ENCODE measurements at places on chromosomes 13 and 19.

- no peak for DNase-seq
These were observed 751 bp upstream of the NTN5 start for GRCh38 chr19:48673436-48674100.

GRCh38 chr19:10471909-10472308, 31.2 kb downstream of the KEAP1 start:
- no peak for DNase-seq

GRCh38 chr13:89294115-89294867, 1623.1 kb downstream of the SLITRK5 start:
- DNase-seq, result no peak

DNA sequence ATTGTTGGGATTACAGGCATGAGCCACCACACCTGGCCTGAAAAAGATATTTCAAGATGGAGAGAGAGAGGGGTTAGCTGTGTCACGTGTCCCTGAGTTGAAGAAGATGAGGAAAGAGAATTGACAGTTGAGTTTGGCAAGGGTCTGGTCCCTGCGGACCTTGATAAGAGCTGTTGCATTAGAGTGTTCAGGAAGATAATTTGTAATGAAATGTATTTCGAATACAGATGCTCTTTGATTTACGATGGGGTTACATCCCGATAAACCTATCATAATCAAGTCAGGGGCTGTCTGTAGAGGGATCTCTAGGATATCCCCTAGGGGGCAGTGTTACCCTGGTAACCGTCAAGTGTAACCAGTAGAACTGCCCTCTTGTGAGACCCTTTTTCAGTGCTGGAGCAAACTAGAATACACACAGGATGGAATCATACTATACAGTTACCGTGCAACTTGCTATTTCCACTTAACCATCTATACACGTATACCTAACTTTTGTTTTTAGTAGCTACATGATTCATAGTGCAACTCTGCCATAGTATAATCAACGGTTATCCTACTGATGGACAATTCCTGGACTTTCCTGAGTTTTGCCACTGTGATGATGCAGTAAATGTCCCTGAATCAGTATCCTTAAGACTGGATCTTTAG, 1.5 kb upstream of the ELOF1 start:
- peak; percentile 15 for DNase-seq

DNA sequence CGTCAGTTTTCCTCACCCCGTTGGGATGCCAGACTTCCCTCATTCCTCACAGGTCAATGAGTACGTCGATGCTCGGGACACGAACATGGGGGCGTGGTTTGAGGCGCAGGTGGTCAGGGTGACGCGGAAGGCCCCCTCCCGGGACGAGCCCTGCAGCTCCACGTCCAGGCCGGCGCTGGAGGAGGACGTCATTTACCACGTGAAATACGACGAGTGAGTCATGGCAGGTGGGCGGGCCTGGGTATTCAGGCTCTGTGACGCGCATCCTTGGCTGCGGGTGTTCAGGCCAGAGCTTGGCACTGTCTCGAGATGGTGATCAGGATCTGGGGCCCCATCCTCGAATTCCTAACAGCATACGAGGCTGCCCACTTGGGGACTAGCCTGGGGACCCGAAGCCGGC, 21.4 kb downstream of the UHRF1 start:
- no peak for DNase-seq

GRCh38 chr13:84973661-84974060, 825.6 kb downstream of the SLITRK6 start:
- no peak for DNase-seq

DNA sequence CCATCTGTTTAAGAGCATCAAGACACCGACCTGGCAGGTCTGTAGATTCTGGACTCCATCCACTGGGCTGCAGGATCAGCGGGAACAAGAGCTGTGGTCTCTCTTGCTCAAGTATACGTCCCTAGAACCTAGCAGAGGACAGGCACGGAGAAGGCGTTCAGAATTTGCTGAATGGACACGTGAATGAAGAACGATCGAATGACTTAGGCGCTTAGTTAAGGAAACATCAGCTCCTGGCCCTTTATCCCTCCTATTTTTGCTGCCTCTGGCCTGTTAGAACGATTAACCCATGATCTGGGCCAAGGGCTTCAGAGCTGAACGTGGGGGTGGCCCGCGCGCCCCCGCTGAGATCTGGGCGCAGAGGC, 953 bp downstream of the DZIP1 start:
- DNase-seq, result no peak

- DNase-seq, result no peak
These were observed 23.3 kb upstream of the RBM26 start for GRCh38 chr13:79429309-79429708.

DNA sequence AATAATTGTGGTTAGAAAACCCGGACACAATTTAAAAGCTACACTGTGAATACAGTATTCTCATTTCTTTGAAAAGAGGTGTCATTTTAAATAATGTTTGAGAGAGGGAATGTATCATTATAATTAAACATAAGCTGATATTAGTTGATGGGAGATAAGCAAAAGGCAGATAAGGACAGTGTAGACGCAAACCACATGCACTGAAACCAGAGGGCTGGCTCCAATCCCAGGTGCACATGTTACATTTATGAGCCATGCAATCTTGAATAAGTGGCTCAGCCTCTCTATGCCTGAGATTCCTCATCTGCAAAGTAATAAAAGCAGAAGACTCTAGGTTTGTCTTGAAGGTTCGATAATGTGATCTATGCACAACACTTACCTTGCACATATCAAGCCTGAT, 238.7 kb downstream of the EFNB2 start:
- DNase-seq, result no peak

- DNase-seq, result no peak
These were observed 11.2 kb upstream of the MADCAM1 start for GRCh38 chr19:485077-485476.

DNA sequence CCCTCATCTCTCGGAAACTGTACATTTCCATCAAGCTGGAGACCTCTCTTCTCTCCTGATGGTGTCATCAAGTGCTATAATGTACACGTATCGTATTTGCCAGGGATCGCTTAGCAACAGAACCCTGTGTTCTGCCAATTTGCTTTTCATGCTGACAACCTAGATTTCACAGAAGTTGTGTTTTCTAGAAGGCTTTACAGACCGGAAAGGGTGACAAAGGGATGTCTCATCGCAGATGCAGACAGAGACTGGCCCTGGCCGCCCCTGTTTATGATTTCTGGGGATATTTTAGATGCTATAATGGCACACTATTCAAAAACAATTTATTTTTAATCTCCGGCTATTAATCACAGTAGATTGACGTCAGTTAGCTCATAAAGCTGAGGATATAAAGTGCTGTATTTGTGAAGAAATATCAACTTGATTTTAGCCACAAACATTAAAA, 291.4 kb downstream of the IRS2 start:
- DNase-seq, result no peak

DNA sequence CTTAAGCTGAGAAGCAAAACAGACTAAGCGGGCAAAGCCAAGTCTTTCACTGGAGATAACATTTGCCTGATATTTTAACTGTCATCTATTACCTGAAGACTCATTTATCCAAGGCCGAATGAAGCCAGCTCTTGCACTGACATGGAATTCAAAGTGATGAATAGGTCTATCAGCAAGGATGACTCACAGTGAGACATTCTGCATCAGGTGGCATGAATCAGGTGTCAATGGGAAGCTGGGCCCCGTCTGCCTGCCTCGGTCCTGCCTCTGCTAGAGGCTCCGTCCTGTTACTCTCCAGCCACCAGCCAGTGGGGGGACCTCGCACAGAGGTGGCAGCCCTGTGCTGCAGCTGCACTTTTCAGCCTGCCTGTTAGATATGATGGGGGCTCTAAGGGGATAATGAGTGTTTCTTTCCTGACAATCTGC, 23.5 kb downstream of the STARD13 start:
- no peak for DNase-seq

DNA sequence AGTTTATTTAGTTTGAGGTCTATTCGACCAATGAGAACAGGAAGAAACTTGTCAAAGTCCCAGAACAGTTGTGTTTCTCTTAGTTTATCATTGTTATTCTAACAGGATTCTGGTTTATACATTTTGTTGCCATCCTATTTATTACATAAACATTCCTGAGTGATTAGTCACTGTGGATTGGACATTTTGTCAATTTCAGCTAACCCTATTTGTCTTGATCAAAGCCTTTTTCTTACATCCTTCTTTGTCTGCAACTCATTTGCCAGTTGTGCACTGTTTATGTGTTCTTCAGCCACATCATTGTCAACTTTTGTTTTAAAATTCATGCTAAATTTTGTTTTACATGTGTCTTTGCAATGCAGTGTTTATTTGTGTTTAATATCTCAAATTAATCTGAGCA, 886.0 kb upstream of the SLC10A2 start:
- DNase-seq, result no peak

- no peak for DNase-seq
These were observed 6.6 kb upstream of the FLT1 start for GRCh38 chr13:28501547-28501946.

DNA sequence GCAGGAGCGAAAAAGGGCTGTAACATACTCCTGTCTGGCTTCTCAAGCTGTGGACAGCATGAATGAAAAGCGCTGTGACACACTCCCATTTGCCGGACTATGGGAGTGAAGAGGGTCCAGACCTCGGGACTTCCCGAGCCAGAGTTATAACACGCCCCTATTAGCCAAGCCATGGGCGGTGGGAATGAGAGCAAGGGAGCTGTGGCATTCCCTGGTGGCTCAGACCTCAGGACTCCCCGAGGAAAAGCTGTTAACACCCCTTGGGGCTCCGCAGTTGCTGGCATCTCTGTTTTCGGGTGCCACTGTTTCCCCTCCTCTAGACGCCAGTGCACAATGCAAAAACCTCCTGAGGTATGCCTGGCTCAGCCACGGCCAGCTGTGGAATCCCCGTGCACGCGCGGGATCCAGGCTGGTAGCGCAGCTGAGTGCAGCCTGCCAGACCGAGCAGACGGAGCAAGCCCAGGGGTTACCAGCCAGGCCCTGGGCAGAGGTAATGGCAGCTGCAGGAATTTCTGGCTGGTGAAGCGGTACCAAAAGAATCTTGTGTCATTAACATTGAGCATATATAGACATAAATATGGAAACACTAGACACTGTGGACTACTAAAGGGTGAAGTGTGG, 1534.6 kb upstream of the PRR20A start:
- no peak for DNase-seq

- DNase-seq, result no peak
These were observed 24.9 kb upstream of the TPM4 start for GRCh38 chr19:16051254-16052025.

DNA sequence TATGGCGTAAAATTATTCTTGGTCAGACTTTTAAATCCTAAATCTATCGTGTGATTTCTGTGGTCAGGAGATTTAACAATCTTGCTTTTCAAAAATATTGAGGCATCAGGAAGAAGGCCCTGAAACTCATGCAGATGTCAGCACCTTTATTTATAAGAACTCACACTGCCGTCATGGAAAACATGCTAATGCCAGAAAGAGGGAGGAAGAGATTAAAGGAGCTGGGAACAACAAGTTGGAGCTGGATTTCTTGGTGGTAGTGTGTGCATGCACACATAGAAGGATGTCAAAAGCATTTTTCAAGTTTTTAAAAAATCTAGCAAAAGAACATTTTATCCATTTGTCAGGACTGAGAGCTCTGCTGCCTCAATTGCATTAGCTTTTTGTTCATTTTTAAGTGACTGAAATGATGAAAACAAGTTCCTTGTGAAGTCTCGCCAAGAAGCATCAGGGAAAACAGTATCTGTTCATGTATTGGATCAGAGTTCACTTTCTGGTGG, 342.5 kb downstream of the SPRY2 start:
- no peak for DNase-seq

GRCh38 chr13:89970353-89970709, 1377.2 kb upstream of the MIR17HG start:
- no peak for DNase-seq

GRCh38 chr19:50238043-50238442, 34.6 kb downstream of the MYH14 start:
- no peak for DNase-seq

DNA sequence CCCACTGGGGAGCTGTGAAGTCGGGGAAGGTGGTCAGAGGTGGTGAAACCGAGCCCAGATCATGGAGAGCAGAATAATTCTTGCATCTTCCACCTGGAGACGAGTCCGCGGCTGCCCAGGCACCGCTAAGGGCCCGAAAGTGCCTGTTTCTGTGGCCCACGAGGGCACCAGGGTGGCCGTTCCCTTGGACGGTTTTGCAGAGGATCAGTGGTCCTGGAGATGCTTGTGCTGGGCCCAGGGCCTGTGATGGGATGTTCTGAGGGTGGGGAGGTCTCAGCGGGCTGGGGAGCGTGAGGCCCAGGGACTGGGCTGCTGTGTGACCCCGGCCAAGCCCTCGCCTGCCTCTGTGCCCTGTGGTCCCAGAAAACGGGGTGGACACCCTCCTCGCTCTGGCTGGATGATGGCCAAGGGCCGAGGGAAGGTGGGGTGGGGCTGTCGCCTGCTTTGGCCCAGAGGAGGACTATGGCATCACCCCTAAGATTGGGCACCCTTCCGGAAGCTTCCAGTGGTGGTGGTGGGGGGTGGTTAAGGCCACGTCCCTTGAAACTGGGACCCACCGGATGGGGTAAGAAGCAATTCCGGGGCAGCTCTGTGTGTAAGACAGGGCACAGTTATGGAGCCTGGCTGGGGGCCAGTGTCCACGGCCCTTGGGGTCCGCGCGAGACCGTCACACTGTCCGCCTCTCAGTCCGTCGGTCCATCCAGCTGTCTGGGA, 51.3 kb upstream of the NFIC start:
- DNase-seq, result no peak

GRCh38 chr13:27556109-27556508, 64.2 kb downstream of the LNX2 start:
- no peak for DNase-seq

GRCh38 chr13:74409551-74409950, 275.3 kb upstream of the KLF12 start:
- DNase-seq, result no peak

- DNase-seq, result no peak
These were observed 73.1 kb downstream of the CEBPG start for GRCh38 chr19:33446330-33447293.

GRCh38 chr13:111491659-111492058, 171.2 kb downstream of the TEX29 start:
- DNase-seq, result no peak

GRCh38 chr19:16807549-16808284, 21.5 kb upstream of the SIN3B start:
- DNase-seq, result no peak

- DNase-seq, result no peak
These were observed 20.1 kb upstream of the TFDP1 start for GRCh38 chr13:113564331-113565023.

DNA sequence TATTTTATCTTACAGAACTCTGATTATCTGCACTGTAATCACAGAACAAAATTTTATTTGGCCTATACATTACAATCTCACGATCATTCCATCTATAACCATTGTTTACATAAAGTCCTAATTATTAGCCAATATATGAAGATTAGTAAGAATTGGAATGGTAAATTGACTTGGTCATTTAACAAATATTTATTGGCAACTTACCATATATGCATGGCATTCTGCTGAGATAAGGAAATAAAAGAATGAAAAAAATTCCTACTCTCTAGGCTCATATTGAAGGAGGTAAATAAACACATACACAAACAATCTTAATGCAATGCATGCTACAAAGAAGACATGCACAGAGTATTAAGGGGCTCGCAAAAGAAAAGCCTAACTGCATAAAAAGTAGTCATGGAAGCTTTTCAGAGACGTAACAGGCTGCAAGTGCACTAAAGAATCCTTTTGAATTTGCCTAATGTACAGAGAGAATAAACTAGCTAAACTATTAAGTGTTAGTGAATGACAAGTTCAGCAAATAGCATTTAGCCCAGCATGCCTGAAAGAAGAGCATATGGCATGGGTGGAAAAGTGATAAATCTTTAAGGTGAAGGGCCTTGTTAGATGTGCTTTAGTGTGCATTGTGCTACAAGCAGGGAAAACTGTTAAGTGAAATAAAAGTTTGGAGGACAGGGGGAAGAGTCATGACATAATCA, 1131.1 kb downstream of the PCDH9 start:
- DNase-seq, result no peak

Data from T-helper 9 cell (primary cell).